Tibial nerve (tissue), 4 donors: ENCODE measurements at places on chromosomes 3 and 15. TPM values are rescaled to one million over a fixed set of nuclear protein-coding genes. Genes with fewer than 3 reads are reported as not detected.

The NECTIN3 gene
- total RNA-seq, result 31.0 TPM

The XIRP1 gene
- not detected for total RNA-seq

The USP50 gene
- not detected for total RNA-seq

The GOLGA6A gene
- total RNA-seq, result not detected

GRCh38 chr3:72720566-72720965 lies 127.7 kb downstream of the SHQ1 start:
- H3K27me3 ChIP-seq, result no peaks in the 10 kb centered on the region
- no peak overlapping the region for H3K4me3 ChIP-seq
- H3K27ac ChIP-seq, result no peak overlapping the region
- no peaks in the 10 kb centered on the region for H3K36me3 ChIP-seq
- no peaks in the 10 kb centered on the region for H3K4me1 ChIP-seq
- DNase-seq, result no peak

GRCh38 chr15:78291698-78292097 lies 7.7 kb downstream of the SKIC8 start:
- DNase-seq, result no peak
- no peaks in the 10 kb centered on the region for H3K36me3 ChIP-seq
- no peak overlapping the region for H3K4me3 ChIP-seq
- no peak overlapping the region for H3K27ac ChIP-seq
- no peaks in the 10 kb centered on the region for H3K27me3 ChIP-seq
- H3K4me1 ChIP-seq, result no peaks in the 10 kb centered on the region
